Amniotic stem cell (primary cell): ENCODE measurements at places on chromosomes 12 and 14.

GRCh38 chr12:94122591-94122990 lies 25.8 kb upstream of the PLXNC1 start:
- DNase-seq, result no peak

DNA sequence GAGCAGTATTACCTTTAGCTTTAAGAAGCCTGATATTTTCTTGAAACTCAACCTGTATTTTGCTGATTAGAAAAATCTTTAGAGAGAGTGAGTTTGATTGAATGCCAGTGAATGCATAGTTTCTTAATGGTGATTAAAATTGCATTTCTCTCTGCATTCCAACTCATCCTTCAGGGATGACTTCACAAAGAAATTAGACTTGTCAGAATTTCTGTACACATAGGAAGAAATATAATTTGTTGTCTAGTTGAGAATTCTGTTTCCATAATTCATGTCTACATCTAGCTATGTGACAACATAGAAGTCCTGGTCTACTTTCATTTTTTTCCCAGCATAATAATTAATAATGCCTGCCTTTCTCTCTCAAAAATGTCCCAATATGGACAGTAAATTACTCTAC lies 136.6 kb downstream of the OTOGL start:
- no peak for DNase-seq

DNA sequence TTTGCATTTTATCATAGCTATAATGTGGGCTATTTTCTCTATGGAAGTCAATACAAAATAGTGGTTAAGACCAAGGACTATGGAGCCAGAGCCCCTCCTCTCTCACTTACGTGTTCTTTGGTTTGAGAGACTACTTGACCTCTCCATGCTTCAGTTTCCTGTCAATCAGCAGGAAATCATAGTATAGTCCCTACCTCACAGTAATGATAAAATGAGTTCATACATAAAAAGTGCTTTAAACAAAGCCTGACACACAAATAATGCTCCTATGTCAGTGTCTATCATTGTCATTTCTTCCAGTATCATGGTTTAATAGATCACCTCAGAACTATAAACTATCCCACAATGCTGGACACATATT lies 90.4 kb downstream of the MED13L start:
- DNase-seq, result no peak

DNA sequence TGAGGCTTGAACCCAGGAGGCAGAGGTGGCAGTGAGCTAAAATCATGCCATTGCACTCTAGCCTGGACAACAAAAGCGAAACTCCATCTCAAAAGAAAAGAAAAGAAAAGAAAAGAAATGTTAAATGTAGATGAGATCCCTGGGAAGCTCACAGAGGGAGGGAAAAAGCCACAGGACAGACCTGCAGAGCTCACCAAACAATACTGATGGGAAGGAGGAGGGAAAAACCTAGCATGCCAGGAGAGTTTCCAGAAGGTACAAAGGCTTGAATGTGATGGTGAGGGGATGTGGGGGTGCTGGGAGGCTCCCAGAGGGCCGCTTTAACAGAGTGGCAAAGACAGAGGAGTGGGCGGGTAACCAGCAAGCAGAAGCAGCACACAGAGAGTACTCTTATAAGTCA lies 72.3 kb downstream of the PTPN21 start:
- DNase-seq, result no peak

DNA sequence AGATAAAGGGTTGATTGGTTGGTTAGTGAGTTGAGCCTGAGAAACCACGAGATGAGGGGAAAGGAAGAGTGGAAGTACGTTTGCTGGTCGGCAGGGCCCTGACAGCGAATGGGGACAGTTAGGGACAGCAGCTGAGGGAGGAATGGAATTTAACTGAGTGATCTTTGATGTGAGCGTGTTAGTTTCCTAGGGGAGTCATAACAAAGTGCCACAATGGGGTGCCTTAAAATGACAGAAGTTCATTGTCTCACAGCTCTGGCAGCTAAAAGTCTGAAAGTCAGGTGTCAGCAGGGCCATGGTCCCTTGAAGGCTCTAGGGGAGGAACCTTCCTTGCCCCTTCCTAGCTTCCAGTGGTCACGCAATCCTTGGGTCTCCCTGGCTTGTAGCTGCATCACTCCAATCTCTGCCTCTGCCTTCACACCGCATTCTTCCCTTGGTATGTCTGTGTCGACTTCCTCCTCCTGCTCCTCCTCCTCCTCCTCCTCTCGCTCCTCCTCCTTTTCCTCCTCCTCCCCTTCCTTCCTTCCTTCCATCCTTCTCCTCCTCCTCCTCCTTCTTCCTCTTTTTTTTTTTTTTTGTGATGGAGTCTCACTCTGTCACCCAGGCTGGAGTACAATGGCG lies 26.0 kb upstream of the RIN3 start:
- DNase-seq, result no peak

DNA sequence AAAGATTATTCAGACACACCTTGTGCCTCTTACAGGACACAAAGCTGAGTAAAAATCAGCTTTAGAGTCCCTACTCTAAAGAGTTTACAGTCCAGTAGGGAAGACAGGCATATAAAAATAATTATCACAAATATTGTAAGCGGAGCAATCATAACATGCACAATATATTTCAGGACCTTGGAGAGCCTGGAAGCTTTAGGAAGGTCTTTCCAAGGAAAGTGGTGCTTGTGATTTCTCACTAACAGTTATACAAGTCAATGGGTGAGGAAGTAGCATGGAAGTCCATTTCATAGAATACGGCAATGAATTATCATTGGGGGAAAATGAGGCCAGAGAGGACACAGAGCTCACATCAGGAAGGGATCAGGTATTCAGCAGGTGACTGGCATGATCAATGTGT lies 268.3 kb downstream of the C12orf50 start:
- no peak for DNase-seq

- DNase-seq, result no peak
Observed at GRCh38 chr14:58977366-58977765, 211.1 kb upstream of the DAAM1 start.

DNA sequence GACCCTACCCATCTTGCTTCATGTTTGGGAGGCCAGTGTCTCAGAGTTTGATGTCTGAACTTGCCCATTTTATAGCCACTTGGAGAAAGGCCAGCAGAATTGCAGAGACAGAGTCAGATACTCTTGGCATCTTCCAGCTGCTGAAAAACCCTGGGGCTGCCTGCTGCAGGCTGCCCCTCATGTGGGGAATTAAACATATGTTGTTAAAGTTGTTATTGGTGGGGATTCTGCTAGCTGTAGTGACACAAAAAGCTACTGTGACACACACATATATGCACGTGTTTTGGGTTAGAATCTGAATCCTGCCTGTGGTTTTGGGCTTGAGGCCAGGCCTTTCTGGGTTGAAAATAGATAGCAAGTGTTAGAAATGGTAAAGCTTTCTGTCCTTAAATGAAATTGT lies 1288.4 kb downstream of the AACS start:
- DNase-seq, result no peak

GRCh38 chr14:20754308-20754707 lies 8.6 kb downstream of the EDDM3A start:
- no peak for DNase-seq

DNA sequence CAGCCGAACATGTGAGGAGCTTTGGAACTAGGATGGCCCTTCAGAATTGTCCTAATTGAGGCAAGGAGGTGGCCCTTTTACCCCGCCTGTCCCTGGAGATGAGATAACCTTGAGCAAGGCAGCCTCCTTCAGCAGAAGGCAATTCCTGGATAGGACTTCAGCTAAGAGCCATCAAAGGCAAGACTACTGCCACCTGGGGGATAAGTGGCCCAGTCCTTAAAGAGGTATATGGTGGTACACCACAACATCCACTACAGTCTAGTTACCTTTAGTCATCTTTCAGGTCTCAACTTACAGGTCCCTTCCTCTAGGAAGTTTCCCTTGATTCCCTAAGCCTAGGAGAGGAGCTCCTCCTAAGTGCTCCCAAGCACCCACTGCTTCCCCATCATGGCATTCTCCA lies 204.2 kb upstream of the CDKN3 start:
- no peak for DNase-seq

- no peak for DNase-seq
Observed at GRCh38 chr14:55356913-55357312, 54.7 kb downstream of the ATG14 start.

- DNase-seq, result peak; percentile 45
Observed at GRCh38 chr12:106139422-106140171, 843 bp upstream of the NUAK1 start.

DNA sequence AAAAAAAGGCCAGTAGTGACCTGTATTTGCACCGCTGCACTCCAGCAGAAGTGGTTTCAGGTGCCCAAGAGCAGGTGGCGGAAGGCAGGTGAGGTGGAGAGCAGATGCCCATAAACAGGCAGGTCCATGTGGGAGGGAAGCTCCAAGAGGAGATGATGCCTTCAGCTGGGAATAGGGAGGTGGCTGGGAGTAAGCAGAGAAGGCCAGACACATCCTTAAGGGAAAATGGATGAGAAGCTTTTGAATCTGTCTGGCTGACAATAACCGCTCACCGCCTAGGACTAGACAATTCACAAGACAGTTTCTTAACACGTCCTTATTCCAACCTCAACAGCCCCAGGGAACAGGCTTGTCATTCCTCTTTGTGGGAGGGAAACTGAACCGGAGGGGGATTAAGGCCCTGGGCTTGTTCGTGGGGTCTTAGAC lies 43.9 kb upstream of the PLEKHG6 start:
- no peak for DNase-seq
